ENCODE measurements at places on chromosomes 7 and 10. TPM values are rescaled to one million over a fixed set of nuclear protein-coding genes. Genes with fewer than 3 reads are reported as not detected.

DNA sequence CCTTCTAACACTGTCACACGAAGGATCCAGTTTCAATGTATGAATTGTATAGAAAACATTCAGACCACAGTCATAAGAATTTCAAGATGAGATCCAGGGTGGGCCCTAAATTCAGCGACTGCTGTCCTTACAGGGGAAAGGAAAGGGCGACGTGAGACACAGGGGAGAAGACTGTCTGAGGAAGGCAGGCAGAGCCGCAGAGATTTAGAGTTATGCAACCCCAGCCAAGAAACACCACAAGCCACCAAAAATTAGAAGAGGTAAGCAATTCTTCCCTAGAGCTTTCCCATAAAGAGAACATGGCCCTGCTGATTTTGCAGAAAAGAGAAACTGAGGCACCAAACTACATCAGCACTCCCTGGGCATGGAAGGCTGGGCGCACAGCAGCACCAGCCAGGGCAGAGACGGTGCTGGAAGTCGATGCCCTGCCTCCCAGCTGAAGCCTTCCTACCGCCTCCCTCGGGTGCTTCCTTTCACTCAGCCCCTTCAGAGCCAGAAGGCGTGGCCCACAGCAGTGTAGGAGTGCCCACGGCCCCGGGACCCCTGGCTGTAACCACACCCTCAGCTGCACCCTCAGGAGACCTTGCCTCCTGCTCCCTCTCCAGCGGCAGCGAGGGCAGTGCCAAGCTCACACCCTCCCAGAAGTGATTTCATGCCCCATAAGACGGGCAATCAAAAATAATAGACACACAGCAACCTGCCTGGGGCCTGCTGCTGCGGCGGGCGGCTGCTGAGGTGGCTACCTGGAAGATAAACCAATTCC is 81.0 kb upstream of the LRRC4 start:
- no peak for DNase-seq

GRCh38 chr7:91180746-91181145 is 83.5 kb upstream of the FZD1 start:
- no peak for DNase-seq

- DNase-seq, result no peak
These were observed 102.0 kb downstream of the ADARB2 start for GRCh38 chr10:1635340-1635739.

DNA sequence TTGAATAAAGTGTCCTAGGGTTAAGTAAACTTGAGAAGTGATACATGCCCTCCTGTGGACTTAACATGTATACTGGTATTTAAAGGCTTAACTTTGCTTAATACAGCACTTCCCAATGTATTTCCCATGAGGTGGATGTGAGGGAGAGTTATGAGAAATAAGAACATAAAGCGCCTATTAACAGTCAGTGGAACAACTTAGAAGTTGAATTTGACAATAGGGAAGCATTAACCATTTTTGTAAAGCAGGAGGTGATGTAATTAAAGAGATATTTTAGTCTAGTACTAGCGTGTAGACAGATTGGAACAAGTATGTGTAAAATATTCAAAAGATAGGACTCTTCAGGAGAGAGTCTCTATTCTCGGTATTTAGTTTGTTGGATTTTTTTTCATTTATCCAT is 322.4 kb downstream of the GPR158 start:
- DNase-seq, result no peak

GRCh38 chr7:45701701-45702510 is 127.7 kb downstream of the ADCY1 start:
- DNase-seq, result no peak

DNA sequence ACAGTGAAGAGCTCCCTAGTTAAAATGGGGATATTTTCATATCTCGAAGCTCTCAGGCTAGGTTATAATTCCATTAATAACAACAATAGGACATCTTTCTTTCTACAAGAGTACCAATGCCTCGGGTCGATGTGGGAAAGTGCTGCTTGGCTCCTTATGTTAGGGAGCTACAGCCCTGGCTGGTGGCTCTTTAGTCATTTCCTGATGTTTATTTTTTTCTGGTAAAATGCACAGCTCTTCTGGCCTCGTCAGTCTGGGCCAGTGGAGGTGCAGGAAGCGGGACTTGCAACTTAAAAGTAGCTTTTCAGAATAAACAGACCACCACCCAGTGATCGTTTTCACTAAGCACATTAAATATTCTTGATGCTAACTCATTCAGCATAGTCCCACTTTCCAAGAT is 58.3 kb downstream of the MKX start:
- no peak for DNase-seq

- DNase-seq, result no peak
These were observed 11.9 kb upstream of the GTF2IRD1 start for GRCh38 chr7:74441801-74442200.

GRCh38 chr10:95562341-95562965 is 1.3 kb upstream of the SORBS1 start:
- no peak for DNase-seq

- DNase-seq, result no peak
These were observed 76.8 kb upstream of the RPA3 start for GRCh38 chr7:7795203-7795602.

The DYDC2 gene
- not detected for total RNA-seq

The PAXIP1 gene
- total RNA-seq, result 15.2 TPM

The PLCE1 gene
- 38.1 TPM for total RNA-seq

- DNase-seq, result no peak
These were observed 52.1 kb downstream of the SH2D4B start for GRCh38 chr10:80589726-80590373.

DNA sequence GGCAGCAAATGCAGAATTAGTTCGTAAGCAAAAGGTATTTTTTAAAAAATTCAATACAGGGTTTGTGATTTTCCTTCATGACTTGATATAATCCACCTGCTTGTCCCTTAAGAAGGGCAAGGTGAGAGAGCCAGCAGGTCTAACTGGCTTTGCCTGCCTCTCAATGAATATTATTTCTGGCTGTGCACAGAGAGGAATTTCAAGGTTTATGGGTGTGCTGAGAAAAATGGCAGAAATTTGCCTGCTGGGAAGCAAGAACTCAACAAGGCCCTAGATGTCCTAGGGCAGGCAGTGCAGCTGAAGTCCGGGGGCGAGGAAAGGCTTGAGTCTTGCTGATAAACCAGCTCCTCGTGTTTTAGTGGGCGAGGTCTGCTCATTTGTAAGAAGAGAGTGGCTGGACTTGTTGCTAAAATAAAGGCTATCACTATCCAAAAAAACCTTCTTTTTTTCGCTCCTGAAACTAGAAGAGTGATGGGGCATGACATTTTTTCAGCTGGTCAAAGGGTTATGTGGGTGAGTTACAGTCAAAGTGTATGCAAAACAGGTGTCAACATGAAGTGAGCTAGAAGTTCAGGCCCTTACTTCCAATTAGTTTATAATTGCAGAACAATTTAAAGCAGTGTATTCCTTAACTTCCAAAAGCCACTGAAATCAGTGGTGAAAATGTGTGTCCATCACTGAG is 385.8 kb upstream of the KLF6 start:
- no peak for DNase-seq

DNA sequence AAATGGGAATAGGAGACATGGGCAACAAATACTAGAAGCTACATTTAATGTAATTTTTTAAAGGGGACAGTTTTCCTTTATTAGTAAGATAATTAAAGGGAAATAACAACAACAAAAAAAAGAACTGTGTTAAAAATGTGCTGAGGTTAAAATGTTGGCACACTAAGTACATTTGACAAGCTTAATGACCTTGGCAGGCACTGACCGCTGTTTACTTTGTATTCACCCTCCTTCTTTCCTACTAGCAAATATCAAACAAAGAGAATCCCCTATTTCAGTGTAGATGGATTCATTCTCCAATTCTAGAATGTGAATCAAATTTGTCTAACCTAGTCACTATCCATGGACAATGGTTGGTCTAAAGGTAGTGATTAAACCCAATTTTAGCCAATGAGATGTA is 77.5 kb upstream of the TOMM7 start:
- no peak for DNase-seq

DNA sequence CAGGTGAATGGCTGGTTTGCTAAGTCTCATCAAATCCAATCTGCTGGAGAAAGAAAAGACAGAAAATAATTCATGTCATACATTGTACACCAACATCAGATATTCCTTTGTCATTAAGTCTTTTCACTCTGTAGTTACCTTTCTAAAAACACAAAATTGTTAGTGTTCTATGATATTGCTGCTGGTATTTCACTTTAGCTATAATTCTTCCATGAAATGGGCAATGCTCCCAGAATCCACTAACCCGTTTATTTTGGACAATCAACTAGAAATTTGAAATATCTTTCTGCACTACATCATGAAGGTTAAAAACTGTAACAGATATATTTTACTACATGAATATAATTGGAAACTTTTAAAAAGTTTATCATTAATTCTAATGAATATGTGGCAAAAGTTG is 181.3 kb downstream of the C7orf25 start:
- no peak for DNase-seq

GRCh38 chr10:107701943-107702342 is 537.4 kb upstream of the SORCS1 start:
- DNase-seq, result no peak
